Fibroblast of skin of right biceps (primary cell): ENCODE measurements at places on chromosomes 4 and X.

GRCh38 chrX:76555816-76556215 lies 128.3 kb downstream of the MAGEE1 start:
- peak; percentile 0 for DNase-seq

GRCh38 chrX:72396117-72396516 lies 90.4 kb upstream of the CITED1 start:
- no peak for DNase-seq

- DNase-seq: no peak
Observed at GRCh38 chr4:112379306-112379705, 82.1 kb downstream of the ALPK1 start.

- no peak for DNase-seq
Observed at GRCh38 chr4:4206204-4206603, 20.5 kb downstream of the OTOP1 start.

GRCh38 chr4:79886021-79886420 lies 187.0 kb downstream of the ANTXR2 start:
- DNase-seq: no peak

GRCh38 chrX:49257846-49258748 lies 6.4 kb downstream of the FOXP3 start:
- DNase-seq: no peak

GRCh38 chr4:83552924-83553323 lies 17.0 kb downstream of the GPAT3 start:
- peak; percentile 76 for DNase-seq

DNA sequence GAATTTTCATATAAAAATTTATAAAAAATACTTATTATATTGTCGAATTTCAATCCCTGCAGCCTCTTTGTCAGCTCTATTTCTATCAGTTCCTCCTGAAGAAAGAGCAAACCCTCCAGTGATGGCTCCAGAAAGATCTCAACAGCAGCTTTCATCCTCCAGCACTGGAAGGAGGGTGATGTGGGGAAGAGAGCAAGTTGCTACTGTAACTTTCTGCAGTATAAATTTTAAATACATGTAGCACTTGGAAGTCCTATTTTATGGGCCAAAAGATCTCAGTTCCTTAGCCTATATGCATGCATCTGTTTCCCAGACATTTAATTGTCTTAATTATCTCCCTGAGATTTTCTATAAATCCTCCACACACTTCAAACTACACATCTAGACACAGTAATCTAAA lies 13.7 kb upstream of the ODAM start:
- no peak for DNase-seq

DNA sequence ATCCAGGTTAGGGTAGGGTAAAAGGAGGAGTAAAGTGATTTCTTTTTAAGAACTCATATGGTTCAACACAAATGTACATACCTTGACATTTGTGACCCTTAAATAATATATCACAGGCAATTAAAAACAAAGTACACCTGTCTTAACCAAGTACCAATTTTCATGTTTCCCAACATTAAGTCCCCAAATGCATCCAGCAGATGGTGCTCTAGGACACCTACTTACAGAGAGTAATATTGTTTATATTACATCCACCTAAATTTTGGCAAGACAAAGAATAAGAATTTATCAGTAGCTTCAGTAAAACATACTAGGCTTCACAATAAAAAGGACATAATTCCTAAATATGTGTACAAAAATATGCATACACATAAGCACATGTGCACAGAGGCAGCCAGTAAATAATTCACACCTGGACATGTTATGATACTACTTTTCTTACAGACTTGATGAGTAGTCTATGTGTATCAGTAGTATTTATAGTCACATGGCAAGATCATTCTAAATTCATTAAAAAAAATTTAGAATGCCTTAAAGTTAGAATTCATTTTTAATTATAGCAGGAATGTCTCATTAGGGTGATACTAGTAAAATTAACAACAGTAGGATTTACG lies 219.7 kb downstream of the DCLK2 start:
- DNase-seq: peak; percentile 60

DNA sequence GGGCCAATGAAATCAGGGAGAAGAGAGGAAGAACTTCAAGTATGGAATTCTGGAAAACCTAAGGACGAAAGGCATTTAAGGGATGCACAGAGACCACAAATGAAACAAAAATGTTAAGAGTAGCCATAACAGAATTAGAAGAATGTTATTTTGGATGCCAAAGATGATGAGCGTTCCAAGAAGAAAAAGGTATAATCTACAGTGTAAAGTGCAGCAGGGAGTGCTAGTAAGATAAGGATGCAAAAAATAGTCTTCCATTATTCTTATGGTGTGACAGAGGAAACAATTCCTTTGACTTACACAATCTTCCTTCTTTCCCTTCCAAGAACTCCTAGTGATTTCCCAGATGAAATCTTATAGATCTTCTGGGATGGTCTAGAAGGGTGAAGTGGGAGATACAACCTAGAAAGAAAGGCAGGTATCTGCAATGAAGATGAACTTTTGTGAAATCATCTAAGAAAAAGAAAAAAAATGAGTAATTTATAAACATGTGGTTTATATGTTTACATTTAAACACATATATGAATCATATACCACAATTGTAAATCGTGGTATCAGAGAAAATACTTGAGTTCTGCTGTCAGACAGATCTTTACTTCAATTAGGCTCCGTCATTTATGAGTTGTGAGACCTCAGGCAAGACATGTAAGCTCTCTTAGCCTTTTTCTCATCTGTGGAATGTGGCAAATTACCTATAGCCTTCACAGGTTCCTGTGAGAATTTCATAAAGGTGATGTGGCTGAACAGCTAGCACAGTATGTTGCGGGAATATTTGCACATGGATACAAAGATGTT lies 8.1 kb downstream of the MORF4L2 start:
- peak; percentile 75 for DNase-seq

DNA sequence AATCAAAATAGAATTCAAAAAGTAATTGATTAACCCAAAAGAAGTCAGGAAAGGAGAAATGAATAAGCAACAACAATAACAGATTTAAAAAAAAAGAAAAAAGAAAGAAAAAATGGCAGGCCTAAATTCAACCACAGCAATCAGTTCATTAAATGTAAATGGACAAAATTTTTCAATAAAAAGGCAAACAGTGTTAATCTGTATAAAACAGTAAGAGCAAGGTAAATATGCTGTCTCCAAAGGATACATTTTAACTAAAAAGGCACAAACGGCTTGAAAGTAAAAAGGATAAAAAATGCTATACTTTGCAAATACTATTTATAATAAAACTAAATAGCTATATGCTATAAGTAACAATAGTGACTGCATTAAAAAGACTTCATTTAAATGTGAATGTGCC lies 582.0 kb downstream of the SPRY1 start:
- no peak for DNase-seq

- DNase-seq: no peak
Observed at GRCh38 chr4:177487977-177488376, 45.7 kb upstream of the AGA start.

GRCh38 chrX:153836921-153837320 lies 6.6 kb upstream of the PDZD4 start:
- no peak for DNase-seq

GRCh38 chr4:80233390-80233789 lies 33.1 kb upstream of the FGF5 start:
- no peak for DNase-seq

- DNase-seq: no peak
Observed at GRCh38 chrX:12843061-12843667, 23.7 kb upstream of the TLR7 start.

- no peak for DNase-seq
Observed at GRCh38 chrX:67570839-67571238, 27.0 kb downstream of the AR start.

GRCh38 chr4:63492515-63492914 lies 916.7 kb downstream of the TECRL start:
- DNase-seq: no peak

DNA sequence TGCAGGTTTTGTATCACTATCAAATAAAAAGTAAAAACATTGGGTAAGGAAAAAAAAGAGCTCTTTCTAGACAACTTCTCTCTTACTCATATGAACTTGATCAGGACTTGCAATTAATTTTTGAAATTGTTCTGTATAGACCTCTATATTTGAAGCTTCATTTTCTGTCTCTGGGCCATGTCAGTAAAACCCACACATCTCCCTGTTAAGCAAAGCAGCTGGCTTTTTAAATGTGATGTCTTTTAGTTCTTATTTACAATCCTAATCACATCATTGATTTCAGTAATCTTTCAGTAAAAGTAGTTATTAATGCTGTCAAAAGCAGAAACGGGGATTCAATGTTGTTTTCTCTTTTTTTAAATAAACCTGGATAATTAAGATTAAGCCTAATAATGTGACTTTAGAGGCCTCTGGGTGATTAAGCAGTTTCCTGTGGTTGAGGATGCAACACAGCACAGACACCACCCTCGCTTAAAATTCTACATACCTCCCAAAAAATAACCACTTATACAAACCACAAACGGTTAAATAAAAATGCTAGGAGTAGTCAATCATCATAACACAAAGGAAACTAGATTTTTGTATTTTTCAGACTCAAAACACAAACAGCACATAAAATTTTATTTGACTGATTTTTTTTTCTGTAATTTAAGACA lies 5.2 kb upstream of the PCDH10 start:
- no peak for DNase-seq

GRCh38 chr4:74087481-74087880 lies 11.5 kb downstream of the CXCL2 start:
- no peak for DNase-seq

DNA sequence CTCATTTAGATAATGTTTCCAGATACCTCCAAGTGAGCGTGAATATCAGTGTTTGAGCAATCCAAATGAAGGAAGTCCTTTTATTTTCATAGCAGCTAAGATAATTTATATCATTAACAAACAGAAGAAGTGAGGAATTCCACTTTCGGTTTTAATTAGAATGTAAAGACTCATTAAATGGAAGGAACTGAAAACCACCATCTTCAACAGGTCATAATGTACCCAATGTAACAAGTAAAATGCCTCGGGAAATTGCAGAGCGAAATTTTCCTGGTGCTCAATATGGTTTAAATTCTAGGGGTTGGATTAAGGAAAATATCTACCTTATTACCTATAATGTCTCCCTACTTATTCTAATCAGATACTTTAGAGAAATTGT lies 33.9 kb upstream of the SLC9A7 start:
- no peak for DNase-seq

DNA sequence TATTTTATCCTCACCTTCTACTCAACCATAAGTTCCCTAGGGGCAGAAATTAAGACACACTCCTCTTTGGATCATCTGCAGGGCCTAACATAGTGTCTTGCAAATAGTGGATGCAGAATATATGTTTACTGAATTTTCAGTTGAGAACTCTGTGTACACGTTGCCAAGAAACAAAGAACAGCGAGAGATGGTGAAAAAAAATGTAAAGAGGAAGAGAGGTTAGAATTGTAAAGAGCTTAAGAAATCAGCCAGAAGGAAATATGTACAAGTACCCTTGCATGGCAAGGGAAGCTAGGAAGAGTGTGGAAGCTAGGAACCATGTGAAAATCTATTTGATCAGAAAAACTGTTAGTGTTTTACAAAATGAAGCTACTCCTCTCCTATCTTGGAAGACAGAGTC lies 431.0 kb downstream of the SMARCA1 start:
- DNase-seq: no peak

DNA sequence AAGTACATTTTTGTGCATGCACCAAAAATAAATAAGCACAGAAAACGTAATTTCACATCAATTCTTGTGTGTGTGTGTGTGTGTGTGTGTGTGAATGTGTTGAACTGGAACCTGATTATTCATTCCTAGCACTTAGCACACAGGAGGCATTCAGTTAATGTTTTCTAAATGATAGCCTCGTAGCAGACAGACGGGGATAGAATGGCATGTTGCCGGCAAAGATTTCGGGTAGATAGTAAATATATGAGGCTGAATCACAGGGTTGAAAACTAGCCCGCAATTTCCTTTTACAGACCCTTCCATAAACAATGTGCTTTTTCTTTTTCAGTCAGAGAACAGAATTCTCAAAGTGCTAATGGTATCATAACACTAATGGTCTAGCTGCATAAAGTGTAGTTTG lies 13.5 kb downstream of the MAOB start:
- DNase-seq: no peak

- DNase-seq: peak; percentile 1
Observed at GRCh38 chrX:21056622-21057021, 317.6 kb upstream of the CNKSR2 start.

DNA sequence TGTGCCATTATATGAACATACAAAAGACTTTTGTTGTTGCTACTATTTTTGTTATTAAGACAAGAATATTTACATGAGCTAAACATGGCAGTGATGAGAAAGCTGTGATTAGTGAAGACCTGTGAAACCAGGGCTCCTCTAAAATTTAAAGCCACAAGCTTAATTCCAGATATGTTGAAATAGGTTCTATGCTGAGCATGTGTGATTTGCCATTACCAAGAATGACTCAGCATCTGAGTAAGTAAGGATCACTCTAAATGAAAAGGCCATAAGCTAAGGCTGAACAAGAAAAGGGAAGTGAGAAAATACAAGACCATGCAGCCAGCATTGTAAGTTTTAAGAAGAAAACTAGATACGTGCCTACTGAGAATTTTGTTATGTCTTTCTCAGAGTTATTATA lies 75.9 kb upstream of the CAMK2D start:
- peak; percentile 93 for DNase-seq

DNA sequence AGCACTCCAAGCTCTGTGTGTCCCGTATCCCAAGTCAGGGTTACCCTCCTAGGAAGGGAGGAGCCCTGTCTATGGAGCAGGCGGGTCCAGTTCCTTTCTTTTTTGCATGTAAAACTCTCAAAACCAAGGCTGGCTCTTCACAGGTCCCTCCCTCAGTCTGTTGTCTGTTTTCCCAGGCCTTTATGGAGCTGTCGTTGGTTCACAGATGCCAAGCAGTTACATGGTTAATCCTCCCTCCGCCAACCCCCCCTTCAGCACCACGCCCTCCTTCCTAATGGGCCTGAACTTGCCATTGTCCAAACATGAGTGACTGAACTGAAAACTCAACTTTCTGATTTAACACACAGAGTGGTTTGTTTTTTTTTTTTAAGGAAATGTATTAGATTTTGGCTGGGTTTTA lies 148.3 kb downstream of the STOX2 start:
- DNase-seq: no peak

DNA sequence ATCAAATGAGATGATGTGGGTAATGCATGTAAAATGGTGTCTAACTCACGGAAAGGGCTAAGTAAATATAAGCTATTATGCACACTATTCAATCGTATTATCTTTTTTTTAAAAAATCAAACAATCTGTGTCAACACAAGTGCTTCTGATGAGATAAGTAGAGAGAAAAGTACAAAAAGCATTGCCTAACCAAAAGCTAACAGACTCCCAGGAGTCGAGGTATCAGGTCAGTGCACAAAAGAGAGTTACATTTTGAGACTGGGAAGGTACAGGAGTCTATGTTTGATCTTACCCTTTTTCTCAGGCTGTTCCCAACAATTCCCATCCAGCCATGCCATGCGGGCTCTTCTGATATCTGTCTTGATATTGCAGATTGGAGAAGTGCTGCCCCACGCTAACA lies 203.3 kb upstream of the ZIC3 start:
- DNase-seq: no peak

- DNase-seq: no peak
Observed at GRCh38 chrX:22585831-22586230, 313.1 kb downstream of the CBLL2 start.

DNA sequence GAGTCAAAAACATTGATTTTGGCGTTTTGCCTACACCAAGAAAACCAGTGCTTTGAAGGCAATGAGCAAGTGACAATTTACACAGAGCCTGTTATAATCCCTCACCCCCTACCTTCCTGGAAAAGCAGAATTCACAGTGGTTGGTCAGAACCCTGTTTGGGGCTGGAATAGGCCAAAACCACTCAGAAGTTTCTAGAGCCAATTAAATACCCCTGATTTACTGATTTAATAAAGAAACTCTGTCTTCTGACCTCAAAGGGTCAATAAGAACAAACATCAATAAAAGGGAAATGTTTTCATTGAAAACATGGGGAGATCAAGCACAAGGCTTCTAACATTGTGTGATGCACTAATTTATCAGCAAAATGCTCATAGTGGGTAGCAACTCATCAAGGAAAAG lies 116.3 kb downstream of the UNC5C start:
- DNase-seq: no peak
